ENCODE measurements at places on chromosomes 1 and 21. TPM values are rescaled to one million over a fixed set of nuclear protein-coding genes. Genes with fewer than 3 reads are reported as not detected.

FCRL6 gene
- total RNA-seq = not detected

MASP2 gene
- 0.46 TPM for total RNA-seq

TARDBP gene
- 209 TPM for total RNA-seq

S100A2 gene
- total RNA-seq = 0.92 TPM

CLDN17 gene
- total RNA-seq = not detected

Data from H9 (cell line).